Activated CD4-positive, alpha-beta T cell treated with anti-CD3 and anti-CD28 coated beads for 36 hours (primary cell): ENCODE measurements at places on chromosomes 11 and 22. TPM values are rescaled to one million over a fixed set of nuclear protein-coding genes. Genes with fewer than 3 reads are reported as not detected.
A peak's percentile ranks its signal among the peaks of the same experiment; 100 is the strongest.

DNA sequence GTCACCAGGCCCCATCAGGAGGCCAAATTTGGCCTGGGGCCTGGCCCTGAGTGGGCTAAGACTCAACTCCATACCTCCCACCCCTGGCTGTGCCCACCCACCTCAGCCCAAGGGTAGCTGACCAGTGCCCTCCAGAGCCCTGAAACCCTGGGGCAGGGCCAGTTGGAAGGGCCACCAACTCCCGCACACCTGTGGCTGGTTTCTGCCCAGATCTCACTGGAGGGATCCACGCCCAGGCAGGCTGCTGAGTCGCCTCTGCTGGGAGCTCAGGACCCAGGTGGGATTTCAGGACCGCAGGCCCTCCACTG, 8.9 kb upstream of the PIM3 start:
- no peak for DNase-seq

- DNase-seq, result no peak
Measured at GRCh38 chr11:102143867-102144266, 33.6 kb downstream of the YAP1 start.

DNA sequence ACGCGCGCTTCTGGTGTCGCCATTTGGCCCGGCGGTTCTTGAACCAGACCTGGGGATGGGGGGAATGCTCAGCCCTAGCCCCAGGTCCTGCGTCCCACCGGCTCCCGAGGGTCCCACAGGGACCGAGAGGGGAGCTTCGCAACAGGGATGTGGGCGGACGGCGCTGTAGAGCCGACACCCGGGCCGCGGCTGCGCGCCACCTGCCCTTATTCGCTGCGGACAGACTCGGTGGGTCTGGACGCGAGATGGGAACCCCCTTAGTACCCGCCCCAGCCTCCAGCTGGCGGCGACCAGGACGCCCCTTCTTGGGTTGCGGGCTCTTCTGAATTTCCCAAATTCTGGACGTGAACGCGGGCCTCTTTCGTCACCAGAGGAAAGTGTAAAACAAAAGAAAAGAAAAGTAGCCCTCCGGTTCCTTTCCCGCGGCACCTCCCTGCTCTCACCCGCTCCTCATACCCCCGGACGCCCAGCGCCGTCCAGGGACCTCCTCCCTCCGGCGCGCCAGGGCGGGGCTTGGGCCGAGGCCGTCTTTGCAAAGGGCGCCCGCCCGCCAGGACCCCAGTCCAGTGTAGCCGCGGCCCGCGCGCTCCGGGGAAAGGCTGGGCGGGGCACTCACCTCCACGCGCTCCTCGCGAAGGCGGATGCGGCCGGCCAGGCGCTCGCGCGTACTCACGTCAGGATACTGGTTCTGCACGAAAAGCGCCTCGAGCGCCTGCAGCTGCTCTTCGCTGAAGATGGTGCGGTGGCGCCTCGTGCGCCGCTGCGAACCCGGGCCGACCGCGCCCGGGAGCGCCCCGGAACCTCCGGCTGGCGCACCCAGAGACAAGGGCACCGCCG, 827 bp downstream of the GSC2 start:
- DNase-seq, result peak; percentile 63

DNA sequence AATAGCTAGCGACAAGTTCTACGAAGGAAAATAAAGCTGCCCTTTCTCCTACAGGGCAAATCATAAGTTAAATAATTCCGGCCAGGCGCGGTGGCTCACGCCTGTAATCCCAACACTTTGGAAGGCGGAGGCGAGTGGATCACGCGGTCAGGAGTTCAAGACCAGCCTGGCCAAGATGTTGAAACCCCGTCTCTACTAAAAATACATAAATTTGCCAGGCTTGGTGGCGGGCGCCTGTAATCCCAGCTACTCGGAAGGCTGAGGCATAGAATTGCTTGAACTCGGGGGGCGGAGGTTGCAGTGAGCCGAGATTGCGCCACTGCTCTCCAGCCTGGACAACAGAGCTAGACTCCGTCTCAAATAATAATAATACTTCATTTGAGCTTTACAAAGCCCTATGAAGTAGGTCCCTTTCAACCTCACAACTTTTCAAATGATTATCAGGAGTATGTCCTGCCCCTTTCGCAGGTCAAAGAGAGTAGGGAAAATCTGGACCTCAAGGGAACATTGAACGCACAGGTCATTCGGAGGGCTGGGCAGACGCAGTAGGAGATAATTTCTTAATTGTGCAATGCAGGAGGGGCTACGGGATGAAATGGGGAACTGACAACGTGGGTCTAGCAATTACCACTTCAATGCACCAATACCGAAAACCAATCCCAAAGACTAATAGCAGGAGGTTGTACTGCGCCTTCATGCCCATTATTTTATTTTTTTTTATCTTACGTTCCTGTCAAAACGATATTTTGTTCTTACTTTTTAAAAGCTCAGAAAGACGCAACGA, 590 bp downstream of the COMMD9 start:
- no peak for DNase-seq

DNA sequence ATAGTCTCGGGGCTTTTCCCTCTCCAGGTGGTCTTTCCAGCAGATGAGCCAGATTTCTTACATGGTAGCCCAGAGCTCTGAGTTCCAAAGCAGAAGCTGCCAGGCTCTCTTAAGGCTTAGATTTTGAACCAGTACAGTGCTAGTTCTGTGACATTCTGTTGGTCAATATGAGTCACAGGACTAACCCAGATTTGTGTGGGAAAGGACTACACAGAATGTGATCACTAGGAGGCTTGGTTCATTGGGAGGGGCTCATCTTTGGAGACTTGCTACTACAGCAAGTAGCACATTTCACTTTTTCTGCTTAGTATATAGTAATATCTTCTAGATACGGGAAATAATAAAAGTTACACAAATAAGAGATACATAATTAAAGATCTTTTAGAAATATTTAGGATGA, 24.1 kb downstream of the RNF214 start:
- no peak for DNase-seq

The GUCY1A2 gene
- not detected for total RNA-seq
